GM23248 (cell line): ENCODE measurements at places on chromosomes 5 and 9. TPM values are rescaled to one million over a fixed set of nuclear protein-coding genes. Genes with fewer than 3 reads are reported as not detected.

The DMRT3 gene
- not detected in 2 replicates for polyA plus RNA-seq

GRCh38 chr5:12023614-12024241, 119.5 kb upstream of the CTNND2 start:
- DNase-seq: peak; percentile 48

DNA sequence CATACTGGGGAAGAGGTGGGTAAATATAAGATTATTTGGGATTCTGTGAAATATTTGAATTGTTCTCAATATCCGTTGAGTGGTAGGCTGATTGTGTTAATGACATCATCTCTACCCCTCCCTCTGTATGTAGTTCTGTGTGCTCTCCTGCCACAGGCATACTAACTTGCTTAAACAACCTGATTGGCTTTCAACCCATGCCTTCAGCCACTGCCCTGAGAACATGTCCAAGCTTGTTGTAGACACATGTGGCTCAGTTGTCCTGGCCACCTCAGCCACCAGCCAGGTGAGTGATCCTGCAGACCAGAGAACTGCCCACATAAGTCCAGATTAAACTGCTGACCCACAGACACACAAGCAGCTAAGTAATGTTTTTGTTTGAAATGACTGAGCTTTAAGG, 31.1 kb downstream of the ANKS6 start:
- DNase-seq: no peak

DNA sequence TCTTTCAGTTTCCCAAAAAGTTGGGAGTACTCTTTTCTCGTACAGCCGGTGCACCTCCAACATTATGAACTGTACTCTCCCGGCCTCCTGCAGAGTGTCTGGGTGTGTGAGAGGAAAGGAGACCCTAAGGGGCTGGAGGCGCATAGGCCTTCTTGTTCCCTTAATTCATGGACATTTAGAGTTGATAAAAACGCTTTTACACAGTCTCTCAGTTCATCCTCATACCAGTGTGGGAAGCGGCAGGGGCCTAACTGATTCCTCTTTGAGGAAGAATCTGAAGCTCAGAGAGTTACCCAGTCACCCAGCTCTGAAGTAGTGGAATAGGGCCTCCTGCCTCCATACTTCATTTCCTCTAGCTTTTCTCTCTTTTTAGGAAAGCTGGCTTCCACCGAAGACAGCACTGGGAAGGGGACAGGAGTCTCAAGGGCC, 3.3 kb downstream of the MCIDAS start:
- DNase-seq: no peak

GRCh38 chr9:68678430-68678829, 26.6 kb upstream of the PIP5K1B start:
- DNase-seq: peak; percentile 4
